AG09319 (cell line): ENCODE measurements at places on chromosomes 6 and 20.

DNA sequence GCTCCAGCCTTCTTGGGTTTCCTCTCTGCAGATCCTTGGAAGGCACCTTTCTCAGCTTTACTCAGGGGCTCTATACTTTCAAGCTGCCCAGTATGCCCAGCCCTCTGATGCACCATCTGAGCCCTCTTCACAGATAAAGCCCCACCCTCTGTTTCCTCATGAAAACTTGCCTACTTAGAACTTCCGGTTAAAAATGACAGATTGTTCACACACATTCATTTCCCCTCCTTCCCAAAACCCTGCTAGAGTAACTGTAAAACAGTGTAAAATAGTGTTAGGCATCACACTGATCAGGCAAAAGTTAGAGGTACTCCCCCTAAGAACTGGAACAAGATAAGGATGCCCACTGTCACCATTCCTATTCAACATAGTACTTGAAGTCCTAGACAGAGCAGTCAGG, 14.0 kb upstream of the GCM1 start:
- DNase-seq = no peak

DNA sequence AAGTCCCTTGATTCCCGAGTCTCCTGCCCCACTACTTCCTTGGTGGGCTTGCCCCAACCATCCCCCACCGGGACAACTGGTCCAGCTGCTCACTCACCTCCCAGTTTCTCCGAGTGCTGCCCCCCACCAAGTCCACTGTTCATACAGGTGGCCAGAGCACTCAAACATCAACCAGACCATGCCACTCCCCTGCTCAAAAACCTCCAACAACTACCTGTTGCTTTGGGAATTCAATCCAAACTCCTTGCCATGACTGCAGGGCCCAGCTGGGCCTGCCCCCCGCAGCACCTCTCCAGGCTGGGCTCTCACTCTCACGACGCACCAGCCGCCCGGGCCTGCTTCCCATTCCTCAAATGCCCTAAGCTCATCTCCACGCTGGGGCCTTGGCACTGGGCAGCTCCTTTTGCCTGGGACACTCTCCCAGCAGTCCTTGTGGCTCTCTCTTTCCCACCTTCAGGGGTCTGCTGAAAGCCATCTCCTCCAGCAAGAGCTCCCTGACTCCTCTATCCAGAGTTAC, 97.5 kb downstream of the NFATC2 start:
- DNase-seq = no peak

- no peak for DNase-seq
These were observed 118.8 kb upstream of the PTCHD4 start for GRCh38 chr6:48229841-48230240.

DNA sequence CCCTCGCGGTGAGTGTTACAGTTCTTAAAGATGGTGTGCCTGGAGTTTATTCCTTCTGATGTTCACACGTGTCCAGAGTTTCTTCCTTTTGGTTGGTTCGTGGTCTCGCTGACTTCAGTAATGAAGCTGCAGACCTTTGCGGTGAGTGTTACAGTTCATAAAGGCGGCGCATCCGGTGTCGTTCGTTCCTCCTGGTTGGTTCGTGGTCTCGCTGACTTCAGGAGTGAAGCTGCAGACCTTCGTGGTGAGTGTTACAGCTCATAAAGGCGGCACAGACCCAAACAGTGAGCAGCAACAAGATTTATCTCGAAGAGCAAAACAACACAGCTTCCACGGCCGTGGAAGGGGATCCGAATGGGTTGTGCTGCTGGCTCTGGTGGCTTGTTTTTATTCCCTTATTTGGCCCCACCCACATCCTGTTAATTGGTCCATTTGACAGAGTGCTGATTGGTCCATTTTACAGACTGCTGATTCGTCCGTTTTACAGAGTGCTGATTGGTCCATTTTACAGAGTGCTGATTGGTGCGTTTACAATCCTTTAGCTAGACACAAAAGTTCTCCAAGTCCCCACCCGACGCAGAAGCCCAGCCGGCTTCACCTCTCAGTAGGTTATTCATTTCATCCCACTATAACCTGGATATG, 48.2 kb upstream of the ARG1 start:
- DNase-seq = no peak

- DNase-seq = no peak
These were observed 72.6 kb upstream of the F13A1 start for GRCh38 chr6:6393069-6393529.
